ENCODE measurements at places on chromosomes 2 and 18.

DNA sequence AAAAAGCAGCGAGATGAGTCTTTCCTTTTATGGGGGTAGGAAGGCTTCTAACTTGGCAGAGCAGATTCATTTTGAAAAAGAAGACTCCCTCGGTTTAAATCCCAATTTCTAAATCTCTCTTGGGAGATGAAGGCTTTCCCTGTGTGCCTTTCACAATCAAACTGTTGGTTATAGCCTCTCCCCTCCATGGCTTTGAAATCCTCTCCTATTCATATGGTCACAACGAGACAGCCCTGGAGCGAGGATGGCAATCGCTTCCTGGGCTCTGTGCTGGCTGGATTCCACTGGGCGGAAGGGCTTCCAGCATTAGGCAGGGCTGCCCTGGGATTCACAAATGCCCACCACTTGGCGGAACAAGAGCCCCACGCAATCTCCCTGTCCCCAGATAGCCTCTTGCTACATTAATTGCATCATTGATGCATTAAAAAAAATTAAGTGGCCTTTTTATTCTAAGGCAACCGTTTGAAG lies 1.6 kb downstream of the CAVIN2 start:
- no peaks in the 10 kb centered on the region for H3K4me1 ChIP-seq
- H3K4me3 ChIP-seq, result peak overlapping the region; percentile 45

- no peak overlapping the region for H3K4me3 ChIP-seq
- H3K27me3 ChIP-seq, result no peaks in the 10 kb centered on the region
- H3K36me3 ChIP-seq, result peaks cover 4% of the 10 kb centered on the region
- no peaks in the 10 kb centered on the region for H3K4me1 ChIP-seq
These were observed 22.7 kb downstream of the PDE1A start for GRCh38 chr2:182404092-182404491.

- no peak overlapping the region for H3K27ac ChIP-seq
- no peaks in the 10 kb centered on the region for H3K4me1 ChIP-seq
- no peaks in the 10 kb centered on the region for H3K36me3 ChIP-seq
- DNase-seq, result no peak
These were observed 205.8 kb upstream of the CYRIA start for GRCh38 chr2:16871411-16871810.

DNA sequence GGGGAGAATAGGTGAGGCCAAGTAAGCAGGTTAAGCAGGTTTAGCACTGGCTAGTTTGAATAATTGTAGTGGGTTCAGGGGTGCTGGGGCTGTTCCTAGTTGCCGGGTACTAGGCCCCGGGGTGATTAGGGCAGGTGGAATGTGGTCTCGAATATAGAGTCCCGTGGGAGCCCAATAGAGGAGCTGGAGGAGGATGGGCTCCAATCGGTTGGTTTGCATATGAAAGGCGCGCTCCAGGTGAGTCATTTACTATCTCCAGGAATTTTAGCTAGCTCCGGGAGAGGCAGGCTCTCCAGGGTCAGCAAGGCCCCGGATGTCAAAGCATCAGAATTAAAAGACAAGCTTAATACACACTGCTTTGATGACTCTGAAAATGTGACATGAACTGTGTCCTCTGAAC lies 304.0 kb downstream of the ZNF521 start:
- H3K4me3 ChIP-seq, result no peak overlapping the region
- no peaks in the 10 kb centered on the region for H3K27me3 ChIP-seq
- no peaks in the 10 kb centered on the region for H3K4me1 ChIP-seq
- no peak overlapping the region for H3K27ac ChIP-seq

Data from breast epithelium (tissue), 4 donors.